ENCODE measurements at places on chromosomes 7 and 10.

- DNase-seq = no peak
Observed at GRCh38 chr7:99270702-99271101, 1.9 kb upstream of the MYH16 start.

GRCh38 chr10:133169173-133169947 lies 9.3 kb downstream of the KNDC1 start:
- no peak for DNase-seq

- DNase-seq = no peak
Observed at GRCh38 chr10:127690176-127690835, 46.7 kb upstream of the FOXI2 start.

GRCh38 chr7:113199841-113200240 lies 81.5 kb upstream of the SMIM30 start:
- no peak for DNase-seq

DNA sequence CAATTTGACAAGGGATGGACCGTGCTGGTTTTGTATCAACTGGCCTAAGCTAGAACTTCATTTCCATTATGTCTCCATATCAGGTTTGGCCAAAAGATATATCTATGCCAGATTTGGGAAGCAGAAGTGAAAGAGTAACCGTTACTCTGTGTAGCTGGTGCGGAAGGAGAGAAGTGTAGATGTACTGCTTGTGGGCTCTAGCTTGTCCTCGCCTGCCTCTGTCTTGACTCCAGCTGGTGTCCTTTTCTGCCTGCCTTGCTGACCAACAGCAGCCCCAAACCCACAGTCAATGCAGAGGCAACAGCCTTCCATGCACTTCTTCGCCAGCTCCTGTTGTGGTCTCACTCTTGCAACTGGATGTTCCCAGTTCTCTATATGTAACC lies 128.5 kb downstream of the KIF20B start:
- DNase-seq = no peak

DNA sequence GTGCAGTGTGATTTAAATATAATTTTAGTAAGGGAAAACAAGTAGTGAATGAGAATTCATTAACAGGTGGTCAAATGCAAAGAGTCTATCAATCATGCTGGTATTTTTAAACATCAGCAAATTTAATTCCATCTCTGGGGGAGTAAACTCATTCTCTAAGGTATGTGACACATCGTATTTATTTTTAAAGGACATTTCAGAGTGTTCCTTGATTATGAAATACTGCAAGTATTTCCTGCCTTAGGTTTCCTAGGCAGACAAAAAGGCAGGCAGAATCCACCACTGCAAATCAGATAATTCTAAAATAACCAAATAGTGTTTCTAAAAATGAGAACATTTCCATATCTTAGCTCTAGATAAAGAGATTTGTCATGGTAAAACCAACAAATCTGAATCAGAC lies 193.8 kb downstream of the LRRTM3 start:
- no peak for DNase-seq

GRCh38 chr10:59470570-59470969 lies 108.2 kb upstream of the FAM13C start:
- no peak for DNase-seq

DNA sequence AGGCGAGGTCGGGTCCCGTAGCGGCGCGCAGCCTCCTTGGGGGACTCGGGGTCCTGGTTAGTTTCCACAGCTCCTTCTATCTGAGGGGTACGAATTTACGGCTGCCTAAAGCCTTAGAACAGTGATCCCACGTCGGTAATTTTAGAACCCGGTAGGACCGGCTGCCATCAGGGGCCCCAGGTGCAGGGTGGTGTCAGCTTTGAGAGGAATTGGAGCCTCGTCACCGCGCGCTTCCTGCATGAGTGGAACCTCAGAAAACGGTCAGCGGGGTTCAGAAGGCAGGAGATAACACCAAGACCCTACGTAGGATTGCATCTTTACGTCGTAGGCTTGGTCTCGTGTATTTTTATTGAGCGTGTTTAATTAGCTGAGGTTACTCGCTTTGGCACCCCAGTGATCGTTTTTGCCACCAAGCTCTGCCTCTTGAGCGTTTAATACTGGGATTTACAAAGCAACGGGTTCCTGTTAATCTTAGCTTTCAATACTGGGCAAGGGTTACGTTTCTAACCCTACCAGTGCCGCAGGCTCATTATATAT lies 443 bp downstream of the RNF32 start:
- no peak for DNase-seq

- DNase-seq = no peak
Observed at GRCh38 chr10:43196131-43196980, 58.1 kb downstream of the CSGALNACT2 start.

DNA sequence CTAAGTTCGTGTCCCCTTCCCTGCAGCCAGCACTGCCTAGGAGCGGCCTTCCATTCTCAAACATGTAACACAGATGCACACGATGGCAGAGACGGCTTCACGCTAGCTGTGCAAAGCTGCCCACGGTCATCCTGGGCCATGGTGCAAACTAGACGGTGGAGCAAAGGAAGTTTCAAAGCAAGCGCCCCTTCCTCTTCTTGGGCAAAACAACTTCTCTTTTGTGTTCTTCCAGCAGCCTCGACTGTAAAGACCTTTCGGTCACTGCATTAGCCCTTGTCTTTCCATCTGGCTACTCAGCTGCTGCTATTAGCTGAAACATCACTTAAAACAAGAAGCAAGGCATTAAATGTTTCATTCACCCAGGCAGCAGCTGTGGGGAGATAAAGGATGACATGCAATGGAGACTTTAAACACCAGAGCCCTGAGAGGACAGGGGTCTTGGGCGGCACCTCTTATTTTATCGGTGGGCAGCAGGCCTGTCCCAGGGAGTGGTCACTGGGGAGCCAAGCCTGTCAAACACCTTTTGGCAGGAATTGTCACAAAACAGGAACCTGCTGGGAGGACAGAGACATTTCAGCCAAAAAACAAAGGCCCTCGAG lies 214.8 kb downstream of the KLF6 start:
- no peak for DNase-seq

DNA sequence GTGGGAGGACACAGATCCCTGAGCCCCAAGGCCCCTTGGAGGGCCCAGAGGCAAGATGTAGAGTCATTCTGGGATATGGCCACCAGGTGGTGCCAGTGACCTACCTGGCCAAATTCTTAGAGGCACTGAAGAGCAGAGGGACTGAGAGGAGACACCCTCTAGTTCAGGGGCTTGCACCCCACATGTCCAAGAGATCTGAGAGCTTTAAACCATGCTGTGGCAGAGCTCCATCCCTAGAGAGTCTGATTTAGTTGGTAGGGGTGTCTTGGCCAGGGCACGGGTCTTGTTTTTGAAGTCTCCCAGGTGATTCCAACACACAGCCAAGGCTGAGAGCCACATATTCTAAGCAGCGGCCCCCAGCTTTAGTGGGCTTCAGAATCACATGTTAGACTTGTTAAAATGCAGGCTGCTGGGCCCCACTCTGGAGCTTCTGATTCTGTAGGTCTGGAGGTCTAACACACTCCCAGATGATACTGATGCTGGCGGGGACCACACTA lies 52.5 kb downstream of the PRF1 start:
- no peak for DNase-seq

DNA sequence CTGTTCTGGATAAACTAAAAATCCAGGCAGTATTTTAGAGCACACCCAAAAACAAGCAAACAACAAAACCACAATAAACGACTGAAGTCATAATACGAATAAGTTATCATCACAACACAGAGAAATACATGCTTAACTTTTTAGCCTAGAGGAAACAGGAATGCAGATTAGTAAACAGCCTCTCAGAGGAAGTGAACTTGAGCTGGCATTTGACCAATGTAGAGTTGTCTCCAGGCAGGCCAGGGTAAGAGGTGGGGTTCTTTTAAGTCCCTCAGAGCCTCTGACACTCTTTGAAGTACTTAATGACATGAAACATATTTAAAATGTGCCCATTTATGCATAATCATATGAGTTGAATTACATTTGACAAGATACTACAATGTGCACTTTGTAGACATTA lies 43.3 kb upstream of the PLXDC2 start:
- no peak for DNase-seq

- DNase-seq = no peak
Observed at GRCh38 chr10:78960316-78960800, 108.4 kb upstream of the ZMIZ1 start.

All from renal cortex interstitium (tissue), 15 donors.